ENCODE measurements at places on chromosomes 2 and 18.

GRCh38 chr18:5914951-5915350, 19.6 kb upstream of the TMEM200C start:
- no peak for DNase-seq

GRCh38 chr2:71339685-71340084, 8.1 kb downstream of the ZNF638 start:
- no peak for DNase-seq

DNA sequence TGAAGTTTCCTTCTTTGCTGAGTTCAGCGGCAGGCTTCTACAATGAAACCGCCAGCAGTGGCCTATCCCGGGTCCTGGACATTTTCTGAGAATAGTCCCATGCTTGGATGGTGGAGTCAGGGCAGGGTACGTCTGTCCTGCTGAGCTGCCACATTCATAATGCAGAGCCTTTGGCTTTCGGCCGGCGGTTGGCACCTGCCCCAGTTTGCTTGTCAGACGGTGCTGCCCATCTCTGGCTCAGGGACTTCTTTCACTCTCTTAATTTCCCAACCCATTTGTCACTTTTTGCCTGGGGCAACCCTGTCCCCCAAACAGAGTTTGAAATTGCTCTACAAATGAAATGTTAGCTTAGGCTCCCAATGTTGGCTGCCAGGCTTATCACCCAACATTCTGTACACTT, 57.2 kb downstream of the SOX11 start:
- no peak for DNase-seq

DNA sequence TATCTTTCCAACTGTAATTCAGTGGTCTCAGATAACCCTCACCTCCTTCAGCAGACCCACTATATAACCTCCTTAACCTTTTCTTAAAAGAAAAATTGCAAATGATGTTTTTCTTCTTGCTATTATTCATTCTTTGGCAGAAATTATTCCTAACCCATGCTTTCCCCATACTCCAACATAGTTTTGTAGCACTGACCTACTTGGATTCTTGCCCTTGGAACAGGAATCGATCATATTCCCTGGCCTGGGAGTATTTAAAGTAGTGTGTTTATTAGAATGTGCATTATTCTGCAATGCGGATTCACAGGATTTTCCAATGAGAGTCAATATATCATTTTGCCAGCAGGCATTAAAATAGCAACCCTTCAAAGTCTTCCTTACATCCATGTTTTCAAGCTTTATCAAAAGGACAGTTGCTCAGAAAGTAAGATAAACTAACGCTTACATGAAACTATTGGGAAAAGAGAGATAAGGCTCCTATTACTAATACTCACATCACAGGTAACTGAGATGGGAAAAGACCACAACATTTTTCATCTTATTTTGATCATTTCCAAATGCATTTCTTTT, 37.4 kb downstream of the CHN1 start:
- no peak for DNase-seq

- DNase-seq = no peak
Observed at GRCh38 chr18:22032392-22032961, 136.9 kb upstream of the GATA6 start.

DNA sequence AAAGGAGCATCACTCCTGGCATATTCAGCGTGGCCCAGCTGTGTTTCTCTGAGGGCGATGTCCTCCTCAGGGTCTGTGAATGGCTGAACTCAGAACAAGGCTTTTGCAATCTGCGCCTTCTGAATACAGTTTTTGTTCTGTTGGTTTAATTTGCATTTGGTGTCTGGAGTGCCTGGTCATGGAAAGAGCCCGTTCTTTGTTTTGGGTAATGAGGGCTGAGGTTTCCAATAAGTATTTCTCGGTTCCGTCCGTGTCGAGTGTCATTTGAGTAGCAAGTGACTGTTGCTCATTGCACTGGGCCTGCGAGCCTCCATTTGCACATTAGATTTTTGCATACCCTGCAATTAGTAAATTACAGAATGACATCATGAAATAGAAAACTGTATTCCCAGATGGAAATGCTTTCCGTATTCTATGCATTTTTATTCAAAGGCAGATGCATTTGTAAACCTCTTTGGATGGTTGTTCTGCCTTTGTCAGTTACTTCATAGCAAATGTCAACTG, 57.3 kb downstream of the NEDD4L start:
- no peak for DNase-seq

GRCh38 chr2:35585972-35586371, 769.6 kb upstream of the CRIM1 start:
- DNase-seq = no peak

- no peak for DNase-seq
Observed at GRCh38 chr2:58045580-58046334, 849 bp upstream of the VRK2 start.

- no peak for DNase-seq
Observed at GRCh38 chr18:76497021-76497420, 2.0 kb upstream of the ZNF516 start.

DNA sequence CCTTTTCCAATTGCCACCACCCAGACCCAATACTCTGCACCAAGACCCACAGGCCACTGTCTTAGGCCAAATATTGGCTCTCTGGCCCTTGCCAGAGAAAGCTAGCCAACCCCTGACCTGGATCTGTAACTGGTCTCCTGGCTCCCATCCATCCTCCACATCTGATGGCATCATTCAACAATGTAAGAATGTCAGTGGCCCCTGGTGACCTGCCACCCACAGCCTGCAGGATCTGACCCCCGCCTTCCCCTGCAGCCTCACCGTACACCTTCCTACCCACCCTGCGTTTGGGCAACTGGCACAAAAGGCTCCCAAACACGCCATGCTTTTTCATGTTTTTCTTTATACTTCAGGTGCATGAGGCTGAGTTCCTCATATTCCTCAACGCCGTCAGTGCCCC, 60.0 kb upstream of the ASAP2 start:
- DNase-seq = no peak

GRCh38 chr18:78939105-78939504, 40.5 kb upstream of the SALL3 start:
- no peak for DNase-seq

Data from activated effector memory CD4-positive, alpha-beta T cell treated with Interleukin-2 at 50 U/mL for 16 hours (primary cell).